Activated T-cell treated with anti-CD3 and anti-CD28 coated beads, Interleukin-2, amount 50 U/mL, for 4 hours (primary cell): ENCODE measurements at places on chromosomes 11 and 22. TPM values are rescaled to one million over a fixed set of nuclear protein-coding genes. Genes with fewer than 3 reads are reported as not detected.

Gene APOL6
- total RNA-seq = 18.8 TPM

Gene GAL3ST3
- not detected for total RNA-seq

Gene RAPSN
- total RNA-seq = 0.52 TPM

Gene ACER3
- 7.8 TPM for total RNA-seq

Gene SYT12
- 0.16 TPM for total RNA-seq

Gene DCHS1
- total RNA-seq = 0.40 TPM

Gene OR56A1
- total RNA-seq = not detected

Gene VPREB3
- not detected for total RNA-seq

Gene CRACR2B
- total RNA-seq = 0.18 TPM
